NB4 (cell line): ENCODE measurements at places on chromosomes 2 and 18.

DNA sequence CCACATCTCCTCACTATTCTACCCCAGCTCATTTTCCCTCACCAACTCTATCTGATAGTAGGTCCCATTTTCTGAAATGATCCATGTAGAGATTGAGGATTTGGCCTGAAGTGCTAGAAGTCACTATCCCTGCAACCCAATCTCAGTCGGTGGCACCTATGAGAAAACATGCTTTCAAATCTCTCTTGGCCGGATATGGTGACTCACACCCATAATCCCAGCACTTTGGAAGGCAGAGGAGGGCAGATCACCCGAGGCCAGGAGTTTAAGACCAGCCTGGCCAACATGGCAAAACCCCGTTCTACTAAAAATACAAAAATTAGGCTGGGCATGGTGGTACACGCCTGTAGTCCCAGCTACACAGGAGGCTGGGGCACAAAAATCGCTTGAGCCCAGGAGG, 19.1 kb upstream of the MARCHF4 start:
- no peak for DNase-seq

DNA sequence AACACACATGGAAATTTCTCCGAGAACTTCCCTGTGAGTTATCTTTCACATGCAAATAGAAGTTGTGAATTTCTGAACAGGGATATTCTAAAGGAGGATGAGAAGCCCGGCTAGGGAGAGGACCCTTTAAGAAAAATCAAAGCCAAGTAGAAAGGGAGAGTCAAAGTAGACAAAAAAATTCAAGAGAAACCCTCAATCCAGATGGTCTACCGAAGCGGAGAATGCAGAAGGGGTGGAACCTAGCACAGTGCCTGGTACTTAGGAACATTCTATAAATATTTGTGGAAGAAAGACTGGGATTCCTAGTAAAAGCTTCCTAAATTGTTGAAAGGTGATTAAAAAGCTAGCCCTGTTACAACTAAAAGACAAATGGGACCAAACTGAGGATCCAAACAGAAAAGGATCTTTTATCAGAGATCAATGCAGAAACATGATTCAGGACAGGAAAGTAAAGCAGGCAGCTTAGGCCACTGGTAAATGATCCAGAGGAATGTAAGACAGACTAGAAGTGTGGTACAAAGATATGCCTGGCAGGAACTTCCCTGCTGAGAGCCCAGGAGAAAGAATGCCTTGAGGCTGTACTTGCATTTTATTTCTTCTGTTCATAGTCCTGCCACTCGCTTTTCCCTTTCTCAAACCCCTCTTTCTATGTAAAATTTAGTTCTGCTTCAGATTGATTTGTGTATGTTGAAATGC, 19.5 kb upstream of the GLS start:
- no peak for DNase-seq

- DNase-seq = peak; percentile 48
Observed at GRCh38 chr18:48412339-48412929, 3.3 kb upstream of the ZBTB7C start.

DNA sequence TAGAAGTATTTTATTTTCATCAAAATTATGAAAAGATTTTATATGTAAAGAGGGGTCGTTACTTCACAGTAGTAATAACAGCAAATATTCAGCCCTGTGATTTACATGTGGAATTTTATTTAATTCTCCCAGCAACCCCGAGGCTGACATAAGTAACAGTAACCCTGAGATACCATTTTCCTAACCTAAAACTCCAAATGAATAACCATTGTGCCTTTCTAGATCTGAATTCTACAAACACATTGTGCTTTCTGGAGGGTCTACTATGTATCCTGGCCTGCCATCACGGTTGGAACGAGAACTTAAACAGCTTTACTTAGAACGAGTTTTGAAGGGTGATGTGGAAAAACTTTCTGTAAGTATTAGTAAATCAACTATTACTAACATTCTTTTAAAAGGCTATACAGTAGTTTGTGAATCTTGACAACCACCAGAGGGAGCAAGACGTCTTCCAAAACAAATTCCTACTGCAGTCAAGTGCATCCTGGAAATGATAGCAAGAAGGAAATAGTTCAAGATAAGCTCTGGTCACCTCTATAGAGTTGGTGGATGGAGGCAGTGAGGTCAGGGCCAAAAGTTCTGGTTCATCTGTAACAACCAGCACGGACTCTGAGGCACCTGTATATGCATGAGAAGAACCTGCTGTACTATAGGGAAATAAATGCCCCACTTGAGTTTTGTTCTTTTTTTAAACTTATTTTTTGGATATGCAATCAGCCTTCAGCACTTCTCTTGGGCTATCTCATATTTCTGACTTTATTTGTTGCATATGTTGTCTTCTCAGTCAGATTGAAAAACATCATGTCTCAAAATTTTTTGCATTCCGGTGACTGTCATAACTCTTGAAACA, 37.4 kb downstream of the ACTR2 start:
- peak; percentile 81 for DNase-seq

DNA sequence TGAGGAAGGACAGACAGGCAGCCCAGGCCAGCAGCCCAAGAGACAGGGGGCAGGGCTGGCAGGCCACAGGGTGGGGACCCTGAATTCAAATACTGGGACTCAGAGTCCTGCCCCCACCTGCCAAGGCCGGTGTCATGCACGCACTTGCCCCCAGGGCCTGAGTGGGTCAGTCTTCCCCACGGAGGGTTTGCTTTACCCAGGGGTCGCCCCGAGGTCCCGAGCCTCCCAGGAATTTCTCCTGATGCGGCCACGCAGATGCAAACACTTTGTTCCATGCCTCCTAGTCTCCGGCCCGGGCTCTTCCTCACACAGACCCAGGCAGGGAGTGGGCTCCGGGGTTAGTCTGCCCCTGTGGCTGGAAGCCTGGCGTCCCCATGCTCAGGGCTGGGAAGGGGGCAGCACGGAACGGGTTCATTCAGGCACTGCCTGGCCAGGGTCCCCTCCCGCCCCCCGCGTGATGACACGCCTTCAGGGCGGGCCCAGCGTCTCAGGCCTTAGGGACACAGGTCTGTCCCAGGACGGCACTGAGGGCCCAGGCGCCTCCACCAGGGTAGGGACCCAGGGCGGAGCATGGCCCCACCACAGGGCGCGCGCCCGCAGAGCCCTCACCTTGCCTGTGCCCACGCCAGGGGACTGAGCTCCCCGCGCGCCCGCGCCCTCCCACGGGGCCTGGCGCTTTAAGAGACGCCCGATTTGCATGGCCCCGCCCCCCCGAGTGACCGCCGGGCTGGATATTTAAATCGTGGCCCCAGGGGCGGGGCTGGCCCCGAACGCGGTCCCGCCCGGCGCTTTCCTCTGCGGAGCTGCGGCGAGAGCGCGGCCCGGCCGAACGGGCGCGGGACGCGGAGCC, at the start of gene SNED1:
Gene SNED1, plus strand, starts transcription at position 763 of the 850 bp plus-strand sequence. CDS start 220 bp downstream, outside the sequence.
- DNase-seq = peak; percentile 69

GRCh38 chr2:9954136-9954535, 2.6 kb downstream of the GRHL1 start:
- DNase-seq = no peak

DNA sequence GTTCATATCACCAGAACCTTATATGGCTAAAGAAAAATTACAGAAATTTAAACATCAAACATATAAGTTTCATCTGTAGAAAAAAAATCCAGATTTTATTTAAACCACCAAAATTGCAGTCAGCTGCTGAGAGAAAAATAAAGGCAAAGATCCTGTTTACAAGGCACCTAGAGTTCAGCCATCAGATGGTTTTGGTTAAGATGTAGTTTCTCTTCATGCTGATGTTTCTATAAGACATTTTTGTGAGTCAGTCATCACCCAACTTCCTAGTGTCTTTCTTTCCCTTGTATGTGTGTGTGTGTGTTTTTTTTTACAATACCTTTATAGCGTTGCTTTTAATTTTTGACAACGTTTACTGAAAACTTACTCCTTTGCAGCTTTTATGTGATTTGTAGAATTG, 26.1 kb upstream of the MMADHC start:
- no peak for DNase-seq

DNA sequence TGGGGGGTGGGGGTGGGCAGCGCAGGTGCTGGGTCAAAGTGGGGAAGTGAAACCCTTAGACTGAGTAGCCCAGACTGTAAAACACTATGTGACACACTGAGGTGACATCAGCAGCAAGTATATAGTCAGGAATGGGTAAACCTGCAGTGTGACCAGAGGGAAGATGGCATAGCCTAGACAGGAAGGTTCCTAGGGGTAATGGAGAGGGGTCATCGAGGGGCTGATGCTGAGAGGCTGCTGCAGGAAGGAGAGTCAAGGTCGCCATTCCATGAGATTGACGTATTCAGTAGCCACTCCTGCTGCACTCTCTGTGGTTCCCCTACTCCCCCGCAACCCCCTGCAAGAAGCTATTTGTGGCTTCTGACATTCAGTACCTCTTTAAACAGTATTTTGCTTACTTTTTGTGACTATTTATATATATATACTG, 111.7 kb downstream of the CHST9 start:
- no peak for DNase-seq

DNA sequence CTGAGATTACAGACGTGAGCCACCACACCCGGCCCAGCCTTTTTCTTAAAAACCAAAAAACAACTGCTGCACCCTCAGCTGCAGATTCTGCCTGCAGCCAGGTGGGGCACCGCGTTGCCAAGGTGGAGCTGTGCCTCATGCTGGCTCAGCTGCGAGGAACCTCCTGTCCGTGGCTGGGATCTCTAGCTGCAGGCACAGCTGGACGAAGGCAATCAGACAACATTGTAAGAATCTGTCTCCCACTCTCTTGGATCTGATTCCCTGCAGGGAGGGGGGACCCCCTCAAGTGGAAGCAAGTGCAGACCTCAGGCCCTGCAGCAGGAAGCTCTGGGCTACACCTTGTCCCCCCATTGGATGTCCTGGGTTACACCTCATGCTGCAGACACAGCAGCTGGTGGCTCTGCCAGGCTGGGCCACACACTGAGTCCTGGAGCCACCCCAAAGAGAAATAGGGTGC, 24.1 kb downstream of the CIDEA start:
- no peak for DNase-seq

DNA sequence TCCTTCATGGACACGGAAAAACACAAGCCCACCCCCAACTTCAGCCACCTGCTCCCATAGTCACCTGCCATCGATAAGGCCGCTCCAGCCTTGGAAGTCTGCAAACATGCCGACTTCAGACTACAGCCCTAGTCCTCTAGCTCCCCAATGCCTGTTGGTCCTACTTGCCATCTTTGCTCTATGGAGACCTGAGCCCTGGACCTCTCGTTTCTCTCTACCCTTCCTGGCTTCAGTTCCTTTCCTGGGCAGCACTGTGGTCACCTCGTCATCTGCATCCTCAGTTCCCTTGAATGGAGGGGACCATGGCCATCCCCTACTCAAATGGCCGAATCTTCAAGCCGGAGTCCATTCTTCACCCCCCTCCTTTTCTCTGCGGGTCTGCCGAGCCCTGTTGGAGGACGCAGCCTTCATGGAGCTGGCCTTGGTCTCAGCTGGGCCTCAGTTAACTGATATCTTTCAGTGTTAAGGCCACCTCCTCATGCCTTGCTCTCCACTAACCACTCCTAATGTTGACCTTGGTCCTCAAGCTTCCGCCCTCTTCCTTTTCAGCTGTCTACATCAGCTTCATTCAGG, 47.7 kb upstream of the GBX2 start:
- DNase-seq = no peak

DNA sequence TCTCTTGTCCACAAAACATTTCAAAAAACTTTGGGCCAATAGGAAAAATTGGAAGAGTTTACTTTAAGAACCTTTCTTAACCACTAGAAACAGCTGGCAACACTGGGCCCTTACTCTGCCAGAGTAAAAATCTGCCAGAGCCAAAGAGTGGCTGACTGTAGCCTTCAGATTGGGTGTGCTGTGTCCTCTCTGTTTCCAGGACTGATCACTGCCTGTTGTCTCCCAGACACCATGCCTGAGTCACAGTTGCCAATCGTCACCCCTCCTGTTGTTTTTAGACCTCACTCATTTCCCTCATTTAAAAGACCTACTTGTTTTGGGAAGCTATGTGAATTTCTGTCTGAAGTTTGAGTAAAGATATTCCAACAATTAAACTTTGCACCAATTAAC, 159.1 kb downstream of the PPP1R1C start:
- no peak for DNase-seq

DNA sequence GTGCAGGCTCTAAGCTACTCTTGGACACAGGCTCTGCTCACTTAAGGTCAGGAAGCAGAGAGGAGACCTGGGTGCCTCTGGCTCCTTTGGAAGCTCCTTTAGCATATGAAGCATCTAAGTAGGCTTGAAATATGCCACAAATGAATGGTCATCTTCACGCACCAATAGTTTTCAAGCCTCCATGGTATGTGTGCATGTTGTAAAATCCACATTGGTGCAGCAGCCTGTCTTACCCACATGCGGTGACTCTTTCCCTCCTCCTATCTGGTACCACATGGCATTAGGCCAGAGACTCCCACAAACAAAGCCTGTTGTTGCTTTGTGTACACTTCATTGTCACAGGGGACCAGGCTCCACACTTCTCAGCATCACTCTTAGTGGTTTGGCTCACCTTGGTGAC, 442.2 kb upstream of the RAB12 start:
- DNase-seq = no peak

DNA sequence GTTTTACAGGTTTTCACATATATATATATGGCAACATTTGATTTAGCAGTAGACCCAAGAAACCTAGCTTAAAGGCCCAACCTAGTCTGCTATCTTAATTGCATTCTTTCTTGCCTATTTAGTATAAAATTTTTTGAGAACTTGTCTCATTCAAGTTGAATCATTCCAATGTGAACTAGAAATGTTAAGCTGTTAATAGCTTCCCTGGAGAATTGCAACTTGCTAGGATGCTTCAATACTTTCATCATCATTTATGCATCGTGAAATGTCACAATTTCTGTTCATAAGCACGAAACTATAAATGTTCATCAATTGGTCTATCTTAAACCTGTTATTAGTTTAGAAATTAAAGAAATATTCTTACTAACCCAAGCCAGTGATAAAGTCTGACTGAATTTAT, 217.6 kb downstream of the BABAM2 start:
- DNase-seq = no peak

DNA sequence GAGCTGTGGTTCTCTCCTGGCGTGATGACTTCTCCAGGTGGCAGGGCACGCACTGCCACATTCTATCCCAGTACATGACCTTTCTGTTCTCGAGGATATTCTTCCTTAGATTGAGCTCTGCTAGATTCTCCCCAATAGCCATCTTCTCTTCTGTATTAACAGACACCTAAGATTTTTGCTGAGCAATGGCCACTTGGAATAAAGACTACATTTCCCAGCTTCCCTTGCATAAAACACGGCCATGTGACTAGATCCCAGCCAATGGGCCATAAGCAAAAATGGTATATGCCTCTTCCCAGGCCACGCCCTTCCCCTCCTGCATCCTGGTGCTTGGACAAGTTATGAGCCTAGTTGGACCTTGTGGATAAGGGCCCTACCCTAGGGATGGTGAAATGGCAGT, 82.1 kb downstream of the EIF2AK3 start:
- peak; percentile 49 for DNase-seq

- DNase-seq = peak; percentile 40
Observed at GRCh38 chr2:95314964-95315611, 17.9 kb downstream of the KCNIP3 start.

DNA sequence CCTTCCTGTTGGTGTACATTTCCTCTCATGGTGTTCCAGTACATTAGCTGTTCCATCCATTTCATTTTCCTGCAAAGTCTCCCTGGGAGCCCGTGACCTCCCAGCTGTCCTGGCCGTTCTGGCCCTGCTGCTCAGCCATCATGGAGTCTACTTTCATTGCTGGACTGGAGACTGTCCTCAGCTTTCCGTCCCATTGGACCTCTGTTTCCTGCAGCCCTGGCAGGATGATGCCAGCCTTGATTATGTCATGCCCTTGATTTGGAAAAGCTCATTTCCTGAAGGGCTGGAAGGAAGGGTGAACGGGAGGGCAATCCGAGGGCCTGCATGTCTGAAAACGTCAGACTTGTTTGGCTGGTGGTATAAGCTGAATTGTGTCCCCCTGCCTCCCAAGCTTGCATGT, 205.5 kb upstream of the HS6ST1 start:
- no peak for DNase-seq

GRCh38 chr2:188517549-188518215, 226.0 kb downstream of the GULP1 start:
- DNase-seq = no peak
